EL (cell line): ENCODE measurements at places on chromosomes 16 and 17.

- no peak for DNase-seq
These were observed 105.1 kb upstream of the TNRC6C start for GRCh38 chr17:77853191-77853977.

- DNase-seq: no peak
These were observed 567 bp upstream of the GCSH start for GRCh38 chr16:81096715-81097208.

GRCh38 chr17:79699386-79700036 is 31.2 kb upstream of the ENPP7 start:
- DNase-seq: no peak

DNA sequence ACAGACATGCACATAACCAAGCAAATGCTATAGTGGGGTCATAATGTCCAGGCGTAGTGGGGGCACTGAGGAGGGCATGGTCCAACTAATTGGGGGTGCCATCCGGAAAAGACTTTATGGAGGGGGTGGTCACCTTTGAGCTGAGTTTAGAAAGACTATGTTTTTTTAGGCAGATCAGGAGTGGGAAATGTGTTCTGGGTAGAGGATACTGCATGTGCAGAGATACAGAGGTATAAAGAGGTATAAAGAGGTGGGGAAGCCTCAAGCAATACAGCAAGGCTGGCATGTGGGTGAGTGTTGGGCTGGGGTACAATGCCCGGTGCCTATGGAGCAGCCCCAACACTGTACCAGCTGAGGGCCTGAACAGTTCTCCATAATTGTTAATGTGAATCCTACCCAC is 53.1 kb downstream of the SPACA3 start:
- DNase-seq: no peak

DNA sequence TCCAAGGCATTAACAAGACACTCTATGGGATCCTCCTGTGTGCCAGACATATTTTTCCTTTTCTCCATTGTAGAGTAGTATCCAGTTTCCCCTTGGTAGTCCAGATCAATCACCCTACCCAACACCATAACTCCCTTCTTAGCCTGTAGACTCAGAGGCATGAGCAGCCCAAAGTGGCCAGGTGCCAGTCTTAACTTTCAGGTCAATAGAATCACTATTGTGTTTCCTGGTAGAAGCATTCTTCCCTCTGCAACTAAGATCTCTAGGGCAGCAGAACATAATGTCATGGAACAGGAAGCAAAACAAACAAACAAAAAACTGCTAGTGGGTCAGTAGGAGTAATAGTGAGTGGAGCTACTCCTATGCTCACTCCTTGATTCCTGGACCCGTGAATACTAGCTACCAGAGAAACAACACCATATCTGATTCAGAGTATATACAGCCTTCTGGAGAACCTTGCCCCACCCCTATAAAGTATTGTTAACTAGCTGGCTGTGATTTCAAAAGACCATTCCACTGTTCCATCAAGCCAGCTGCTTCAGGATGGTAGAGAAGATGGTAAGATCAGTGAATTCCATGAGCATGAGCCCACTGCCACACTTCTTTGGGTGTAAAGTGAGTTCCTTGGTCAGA is 11.2 kb upstream of the CLEC19A start:
- no peak for DNase-seq

DNA sequence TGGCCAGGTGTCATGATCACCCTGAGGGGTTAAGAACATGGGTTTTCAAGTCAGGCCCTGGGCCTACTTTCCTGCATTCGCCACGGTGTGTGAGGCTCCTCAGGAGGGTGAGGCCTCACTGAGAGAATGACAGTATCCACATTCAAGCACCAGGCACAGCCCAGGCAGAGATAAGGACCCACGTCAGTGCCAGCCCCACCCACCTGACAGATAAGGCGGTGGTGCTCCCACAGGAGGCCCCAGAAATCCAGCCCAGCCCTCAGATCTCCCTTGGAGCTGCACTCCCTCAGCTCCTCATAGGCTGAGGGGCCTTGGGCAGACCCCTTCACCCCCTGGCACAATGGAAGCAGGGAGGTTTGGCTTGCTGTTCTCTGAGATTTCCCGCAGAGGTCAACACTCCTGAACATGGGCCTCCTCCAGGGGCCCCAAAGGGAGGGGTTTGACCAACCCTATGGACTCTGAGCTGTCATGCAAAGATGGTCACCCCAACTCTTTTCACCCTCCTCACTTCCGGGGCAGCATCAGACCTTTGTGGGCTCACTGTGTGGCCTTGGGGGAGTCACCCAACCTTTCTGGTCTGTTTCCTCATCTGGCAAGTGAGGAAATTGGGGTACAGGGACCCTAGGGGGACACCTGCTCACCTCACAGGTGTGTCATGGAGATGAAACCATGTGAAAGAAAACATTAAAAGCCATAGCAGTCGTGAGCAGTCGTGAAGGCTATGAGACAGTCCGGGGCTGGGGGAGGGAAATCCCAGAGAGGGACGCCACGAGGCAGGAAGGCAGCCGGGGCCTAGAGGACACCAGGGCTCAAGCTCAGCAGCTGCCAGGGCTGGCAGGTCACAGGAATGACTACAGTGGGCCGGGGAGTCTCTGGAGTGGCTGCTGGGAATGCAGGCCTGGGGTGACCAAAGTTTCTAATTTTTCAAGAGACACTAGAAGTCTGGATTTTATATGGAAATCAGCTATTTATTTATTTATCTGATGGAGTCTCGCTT is 15.4 kb downstream of the PLLP start:
- no peak for DNase-seq

DNA sequence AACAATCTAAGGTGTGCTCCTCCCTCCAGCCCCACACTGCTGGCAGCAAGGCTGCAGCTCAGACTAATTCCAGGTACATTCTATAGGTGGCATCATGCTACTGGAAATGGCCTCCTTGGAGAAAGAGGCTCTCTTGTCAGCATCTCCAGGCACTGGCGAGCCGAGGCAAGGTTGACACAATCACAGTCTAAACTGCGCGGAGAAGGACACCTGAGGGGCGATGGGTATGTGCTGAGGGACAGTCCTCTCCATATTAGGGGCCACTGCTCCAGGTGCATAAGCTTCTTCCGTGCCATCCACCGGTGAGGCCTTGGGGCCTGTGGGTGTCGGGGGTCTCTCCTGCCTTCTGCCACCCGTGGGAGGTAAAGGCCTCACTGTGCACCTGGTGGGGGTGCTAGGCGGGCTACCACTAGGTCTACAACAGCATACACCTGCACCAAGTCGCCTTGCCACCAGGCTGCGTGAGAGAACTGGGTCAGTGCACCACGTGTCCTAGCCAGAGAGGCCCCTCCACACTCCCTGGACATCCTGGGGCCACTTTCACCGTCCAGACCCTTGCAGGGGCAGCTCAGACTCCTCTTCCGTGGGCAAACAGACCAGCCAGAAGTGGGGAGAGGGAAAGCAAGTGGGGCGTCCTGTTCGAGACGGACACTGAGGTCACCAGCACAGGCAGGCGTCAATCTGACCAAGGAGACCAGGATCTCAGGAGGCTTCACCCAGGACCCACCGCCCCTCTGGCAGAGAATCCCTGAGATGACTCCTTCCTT is 12.1 kb upstream of the CBX8 start:
- DNase-seq: peak; percentile 19

- no peak for DNase-seq
These were observed 636.7 kb upstream of the KIF2B start for GRCh38 chr17:53186001-53186400.

GRCh38 chr16:27161398-27161797 is 41.9 kb upstream of the KDM8 start:
- no peak for DNase-seq

- no peak for DNase-seq
These were observed 4.3 kb downstream of the CETP start for GRCh38 chr16:56966093-56966475.

DNA sequence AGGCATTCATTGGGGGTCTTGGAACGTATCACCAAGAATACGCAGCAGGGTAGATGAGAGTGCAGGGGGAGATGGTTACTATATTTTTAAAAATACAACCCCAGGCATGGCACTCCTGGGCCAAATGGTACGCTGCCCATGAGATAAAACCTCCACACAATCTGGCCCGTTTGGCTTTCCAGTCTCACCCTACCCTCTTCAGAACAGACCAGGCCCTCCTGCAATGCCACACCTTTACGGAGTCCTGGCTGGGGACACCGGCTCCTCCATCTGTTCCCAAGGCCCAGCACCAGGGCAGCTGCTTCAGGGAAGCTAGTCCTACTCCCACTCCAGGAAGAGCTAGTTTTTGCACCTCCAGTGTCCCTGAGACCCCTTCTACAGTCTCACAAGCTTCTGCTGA is 24.4 kb downstream of the SNN start:
- DNase-seq: no peak

DNA sequence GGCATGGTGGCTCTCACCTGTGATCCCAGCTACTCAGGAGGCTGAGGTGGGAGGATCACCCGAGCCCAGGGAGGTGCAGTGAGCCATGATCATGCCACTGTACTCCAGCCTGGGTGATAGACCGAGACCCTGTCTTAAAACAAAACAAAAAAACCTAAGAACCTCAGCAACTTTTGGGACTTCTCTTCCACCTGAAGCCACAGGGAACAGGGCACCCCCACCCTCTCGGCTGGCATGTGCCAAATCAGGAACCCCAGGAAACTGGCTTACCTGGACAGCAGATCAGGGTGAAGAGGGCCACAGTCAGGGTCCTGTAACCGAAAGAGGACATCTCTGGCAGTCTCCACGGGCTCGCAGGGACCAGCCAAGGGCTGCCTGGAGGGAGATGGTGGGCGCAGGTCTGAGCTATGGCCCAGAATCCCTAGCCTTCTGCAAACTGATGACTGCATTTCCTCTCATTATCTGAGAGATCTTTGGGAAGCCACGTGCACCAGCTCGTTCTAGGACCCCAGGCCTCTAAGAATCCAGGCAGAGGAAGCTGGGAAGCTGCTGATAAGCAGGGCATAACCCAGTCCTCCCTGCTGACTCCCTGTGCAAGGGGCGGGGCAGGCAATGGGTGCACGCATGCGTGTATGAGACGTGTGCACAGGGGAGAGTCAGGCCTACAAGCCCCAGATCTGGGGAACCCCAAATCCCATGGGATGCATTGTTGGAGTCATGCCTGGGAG is 8.4 kb downstream of the PRR29 start:
- no peak for DNase-seq

DNA sequence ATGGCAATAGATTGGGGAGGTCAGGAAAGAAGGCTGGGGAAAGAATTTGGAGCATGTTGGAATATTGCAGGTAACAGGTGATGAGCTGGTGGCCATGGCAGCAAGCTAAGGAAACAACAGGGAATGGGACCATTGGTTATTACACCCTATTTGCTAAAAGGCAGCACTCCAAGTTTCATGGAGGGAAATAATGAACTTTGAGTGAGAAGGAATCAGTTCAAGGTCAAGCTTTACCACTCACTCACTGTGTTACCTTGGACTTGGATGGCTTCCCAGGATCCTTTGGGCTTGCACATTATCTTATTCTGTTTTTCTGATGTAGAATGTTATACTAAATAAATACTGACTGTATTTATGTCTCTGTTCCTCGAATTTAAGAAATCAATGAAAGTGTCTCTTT is 792.8 kb upstream of the CDH8 start:
- no peak for DNase-seq

GRCh38 chr16:88710556-88710955 is 4.3 kb downstream of the CTU2 start:
- no peak for DNase-seq

GRCh38 chr17:39534768-39535405 is 72.8 kb downstream of the NEUROD2 start:
- no peak for DNase-seq

DNA sequence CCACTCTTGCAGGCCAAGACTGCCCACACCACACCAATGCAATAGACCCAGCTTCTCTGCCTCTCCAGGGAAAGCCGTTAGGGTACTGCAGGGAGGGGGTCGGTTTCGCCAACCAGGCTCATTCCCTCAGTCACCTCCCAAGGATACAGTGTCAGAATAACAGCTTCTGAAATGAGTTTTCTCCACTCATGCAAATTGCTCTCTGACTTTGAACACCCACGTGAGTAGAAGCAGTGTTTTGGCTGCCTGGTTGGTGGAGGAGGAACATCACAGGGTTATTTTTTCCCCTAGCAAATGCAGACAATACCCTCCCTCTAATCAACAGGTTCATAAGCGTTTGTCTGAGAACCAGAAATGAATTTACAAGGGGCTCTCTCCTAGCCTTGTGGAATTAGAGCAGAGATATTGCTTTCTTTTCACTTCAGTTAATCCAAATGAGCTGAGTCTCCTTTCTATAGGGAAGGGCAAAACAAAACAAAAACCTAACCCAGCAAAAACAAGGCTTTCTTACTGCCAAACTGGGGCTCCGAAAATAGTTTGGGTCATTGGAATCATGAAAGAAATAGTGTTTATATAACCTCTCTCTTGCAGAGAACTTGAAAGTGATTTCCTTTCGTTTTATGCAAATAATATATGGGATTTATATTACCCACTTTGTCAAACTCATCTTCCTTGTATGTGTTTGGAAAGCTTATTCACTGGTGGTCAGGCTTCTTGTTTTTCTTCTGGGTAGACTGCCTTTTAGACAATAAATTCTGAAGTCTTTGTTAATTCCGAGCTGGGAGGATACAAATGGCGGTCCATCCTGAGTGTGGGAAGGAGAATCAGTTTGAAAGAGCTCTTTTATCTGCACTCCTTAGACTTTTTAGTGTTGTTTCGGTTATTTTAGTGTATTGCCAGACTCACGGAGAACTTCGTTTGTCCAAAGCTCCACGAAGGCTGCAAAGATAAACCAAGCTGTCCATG is 229.9 kb downstream of the MSI2 start:
- DNase-seq: no peak

DNA sequence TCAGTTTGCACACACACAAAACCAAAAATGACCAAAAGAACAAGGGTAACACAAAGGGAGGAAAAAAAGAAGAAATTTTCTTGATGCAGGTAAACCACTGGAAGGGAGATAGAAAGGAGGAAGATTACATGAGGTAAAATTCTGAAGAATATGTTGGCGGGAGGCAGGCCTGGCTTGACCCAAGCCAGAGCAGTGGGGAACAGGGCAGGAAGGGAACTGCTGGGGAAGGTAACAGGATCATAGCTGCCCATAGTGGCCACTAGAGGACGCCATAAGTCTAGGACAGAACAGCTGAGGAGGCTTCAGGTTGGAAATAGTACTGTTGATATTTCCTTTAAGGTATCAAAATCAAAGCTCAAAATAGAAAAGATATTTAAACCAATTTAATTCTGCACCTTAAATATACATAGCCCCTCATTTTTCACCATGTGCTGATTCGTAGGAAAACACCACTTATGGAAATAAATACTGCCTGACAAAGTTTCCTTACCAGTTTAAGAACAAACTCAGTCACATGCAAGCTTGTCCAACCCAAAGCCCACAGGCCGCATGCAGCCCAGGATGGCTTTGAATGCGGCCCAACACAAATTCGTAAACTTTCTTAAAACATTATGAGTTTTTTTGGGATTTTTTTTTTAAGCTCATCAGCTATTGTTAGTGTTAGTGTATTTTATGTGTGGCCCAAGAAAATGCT is 15.5 kb downstream of the VPS35 start:
- peak; percentile 63 for DNase-seq
